ENCODE measurements at places on chromosomes 3 and 15.

DNA sequence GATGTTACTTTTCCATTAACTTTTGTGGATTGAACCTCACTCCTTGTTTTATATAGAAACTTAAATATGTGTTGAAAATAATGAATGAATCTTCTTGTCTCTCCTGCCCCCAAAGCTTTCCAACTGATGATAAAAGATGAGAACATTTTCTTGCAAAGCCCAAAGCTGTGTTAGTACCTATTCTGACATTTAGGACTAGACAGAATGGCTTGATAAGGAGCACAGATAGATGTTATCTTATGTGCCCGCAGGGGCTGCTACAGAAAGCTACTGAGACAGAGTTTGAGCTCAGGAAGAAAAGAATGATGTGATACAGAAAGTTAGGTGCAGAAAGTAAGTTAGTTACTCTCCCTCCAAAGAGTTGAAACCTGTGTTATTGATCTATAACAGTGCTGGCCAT is 109.4 kb upstream of the ATP11B start:
- DNase-seq: no peak

GRCh38 chr3:118406562-118406961 is 628.1 kb downstream of the IGSF11 start:
- no peak for DNase-seq

DNA sequence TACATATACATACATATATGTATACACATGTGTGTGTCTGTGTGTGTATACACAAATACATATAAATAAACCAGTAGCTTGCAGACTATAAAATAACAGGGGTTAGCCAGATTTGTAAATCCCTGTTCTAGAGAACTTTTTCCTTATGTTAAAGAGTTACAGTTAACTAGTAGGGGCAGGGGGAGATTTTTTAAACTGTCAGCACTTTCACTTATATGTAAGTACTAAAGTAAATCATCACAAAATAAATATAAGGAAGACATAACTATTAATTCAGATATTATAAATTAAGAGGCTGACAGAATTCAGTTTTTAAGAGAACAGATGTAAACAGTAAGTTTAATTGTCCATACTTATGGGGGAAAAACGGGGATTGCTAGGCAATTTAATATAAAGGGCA is 74.0 kb downstream of the LRRFIP2 start:
- DNase-seq: no peak

GRCh38 chr3:193030276-193030675 is 112.6 kb upstream of the MB21D2 start:
- DNase-seq: no peak

- no peak for DNase-seq
Observed at GRCh38 chr3:177783338-177783737, 586.1 kb upstream of the TBL1XR1 start.

DNA sequence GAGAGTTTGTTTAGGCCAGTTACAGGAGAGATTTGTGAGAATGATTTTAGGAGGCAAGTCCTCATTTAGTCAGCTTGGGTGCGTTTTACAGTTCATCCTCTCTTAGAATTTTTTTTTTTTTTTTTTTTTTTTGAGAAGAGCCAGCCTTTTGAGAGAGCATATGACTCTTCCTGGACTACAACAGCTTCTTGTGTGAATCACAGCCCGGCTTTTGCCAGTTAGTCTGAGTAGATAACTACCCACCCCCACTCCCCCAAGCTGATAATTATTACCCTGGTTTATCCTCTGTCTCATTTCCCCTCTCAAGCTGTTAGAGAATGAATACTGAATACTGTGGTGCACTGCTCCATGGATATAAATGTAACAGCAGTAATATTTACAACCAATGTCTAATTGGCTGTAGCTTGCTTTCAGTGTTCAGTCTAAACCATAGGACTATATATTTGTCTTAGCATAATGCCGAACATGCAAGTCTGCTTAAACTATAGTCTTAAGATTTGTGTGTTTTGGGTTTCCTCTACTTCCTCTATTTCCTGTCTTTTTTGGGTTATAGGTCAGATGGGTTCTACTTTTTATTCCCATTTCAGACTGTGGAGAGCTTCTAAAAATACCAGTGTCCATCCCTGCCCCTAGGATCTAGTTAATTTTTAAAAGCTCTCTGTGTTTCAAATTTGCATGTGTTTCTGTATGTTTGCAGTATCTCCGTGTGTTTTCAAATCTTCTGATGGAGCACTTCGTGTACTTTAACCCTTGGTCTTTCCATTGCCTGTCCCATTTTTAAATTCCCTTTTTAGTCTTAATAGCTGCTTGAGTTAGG is 8.0 kb downstream of the CHD2 start:
- DNase-seq: no peak

DNA sequence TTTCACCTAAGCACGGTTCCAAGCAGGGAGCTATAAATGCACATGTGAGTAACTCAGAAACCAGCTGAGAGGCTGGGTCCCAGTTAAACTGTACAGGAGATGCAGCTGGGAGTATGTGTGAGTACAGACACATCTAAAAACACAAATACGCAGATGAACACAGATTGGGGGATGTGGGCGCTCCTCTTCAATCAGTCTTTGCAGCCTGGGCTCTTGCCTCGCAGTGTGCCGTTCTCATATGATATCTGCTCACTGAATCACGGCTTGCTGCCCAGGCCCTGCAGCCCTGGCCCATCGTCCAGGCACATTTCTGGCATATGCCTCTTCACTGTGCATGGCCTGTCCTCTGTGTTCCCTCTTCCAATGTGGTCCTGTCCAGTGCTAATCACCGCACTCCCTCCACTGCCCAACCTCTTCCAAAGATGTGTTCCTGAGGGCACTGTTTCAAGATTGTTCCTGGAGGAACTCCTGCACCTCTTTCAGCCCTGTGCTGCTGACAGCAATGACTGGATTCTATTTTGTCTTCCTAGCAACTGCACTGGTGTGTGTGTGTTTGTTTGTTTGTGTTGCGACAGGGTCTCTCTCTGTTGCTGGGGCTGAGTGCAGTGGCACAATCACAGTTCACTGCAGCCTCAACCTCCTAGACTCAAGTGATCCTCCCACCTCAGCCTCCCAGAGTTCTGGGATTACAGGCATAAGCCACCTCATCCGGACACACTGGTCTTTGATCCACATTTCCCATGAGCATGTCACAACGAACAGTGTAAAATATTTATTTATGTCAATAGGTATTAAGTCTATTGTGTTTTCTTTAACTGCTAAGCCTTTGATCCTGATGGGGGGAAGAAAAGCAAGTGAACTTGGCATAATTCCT is 17.0 kb downstream of the CA12 start:
- no peak for DNase-seq

GRCh38 chr15:59399465-59400102 is 26.9 kb upstream of the MYO1E start:
- DNase-seq: no peak

DNA sequence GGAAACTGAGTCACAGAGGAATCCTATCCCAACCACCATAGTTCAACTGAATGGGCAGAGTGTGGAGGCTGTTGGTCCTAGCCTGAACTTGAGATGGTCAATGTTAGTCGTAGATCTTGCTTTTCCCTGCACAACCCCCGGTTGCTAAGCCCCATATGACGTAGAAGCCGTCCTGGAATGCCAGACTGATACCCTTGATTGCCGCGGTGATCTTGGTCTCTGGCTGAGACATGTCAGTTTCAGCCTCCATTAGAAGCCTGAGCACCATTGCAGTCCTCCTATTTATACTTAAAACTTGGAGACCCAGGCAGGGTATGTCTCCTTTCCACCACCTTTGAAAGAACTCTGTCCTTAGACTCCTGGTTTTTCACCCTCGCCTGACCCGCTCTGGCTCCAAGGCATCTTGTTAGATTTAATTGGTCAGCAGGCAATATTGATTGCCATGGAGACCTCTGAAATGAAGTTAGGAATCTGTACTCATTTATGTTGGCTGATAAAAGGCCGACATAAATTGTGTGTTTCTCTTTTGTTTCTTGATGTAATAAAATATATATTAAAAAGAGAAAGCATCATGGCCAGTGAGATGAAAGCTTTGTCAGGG is 53.4 kb downstream of the RPLP1 start:
- DNase-seq: no peak

Data from T-cell (primary cell).